ENCODE measurements at places on chromosomes 3 and 15.

- peak; percentile 65 for DNase-seq
Observed at GRCh38 chr3:186277268-186277909, 84.6 kb downstream of the DGKG start.

GRCh38 chr15:66138096-66138783 is 115.3 kb downstream of the MEGF11 start:
- DNase-seq, result no peak

GRCh38 chr3:134066158-134066541 is 36.4 kb upstream of the SLCO2A1 start:
- no peak for DNase-seq

DNA sequence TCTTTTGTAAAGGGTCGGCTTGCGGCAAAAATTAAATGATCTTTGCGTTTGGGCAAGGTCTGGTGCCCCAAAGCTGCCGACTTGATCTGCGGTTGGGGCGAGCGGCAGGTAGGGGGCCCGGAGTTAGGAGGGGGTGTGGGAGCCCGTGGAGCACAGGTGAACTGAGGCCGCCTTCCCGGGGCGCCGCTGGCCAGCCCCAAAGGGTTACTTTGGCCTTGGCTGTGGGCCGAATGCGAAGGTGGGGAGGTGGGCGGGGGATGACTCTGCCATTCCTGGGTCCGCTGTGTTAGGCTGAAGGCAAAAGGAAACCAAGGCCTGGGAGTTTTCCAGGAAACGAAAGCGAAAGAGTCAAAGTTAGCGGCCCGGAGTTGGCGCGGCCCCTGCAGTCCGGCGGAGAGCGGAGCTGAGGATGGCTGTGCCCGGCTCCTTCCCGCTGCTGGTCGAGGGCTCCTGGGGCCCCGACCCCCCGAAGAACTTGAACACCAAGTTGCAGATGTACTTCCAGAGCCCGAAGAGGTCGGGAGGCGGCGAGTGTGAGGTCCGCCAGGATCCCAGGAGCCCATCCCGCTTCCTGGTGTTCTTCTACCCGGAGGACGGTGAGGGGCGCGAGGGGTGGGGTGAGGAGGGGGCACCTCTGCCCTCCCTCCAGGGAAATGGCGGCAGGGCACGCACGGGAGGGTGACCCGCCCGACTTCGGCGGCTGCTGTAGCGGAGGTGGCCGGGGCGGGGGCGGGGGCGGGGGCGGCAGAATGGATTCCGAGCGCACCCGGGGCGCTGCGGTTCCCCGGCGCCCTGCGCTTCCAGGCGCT is at the start of gene PARP14:
TSS of gene PARP14 (plus strand) at position 365 of the 809 bp plus-strand sequence. CDS start at position 410, 45 bp downstream.
- DNase-seq, result no peak

DNA sequence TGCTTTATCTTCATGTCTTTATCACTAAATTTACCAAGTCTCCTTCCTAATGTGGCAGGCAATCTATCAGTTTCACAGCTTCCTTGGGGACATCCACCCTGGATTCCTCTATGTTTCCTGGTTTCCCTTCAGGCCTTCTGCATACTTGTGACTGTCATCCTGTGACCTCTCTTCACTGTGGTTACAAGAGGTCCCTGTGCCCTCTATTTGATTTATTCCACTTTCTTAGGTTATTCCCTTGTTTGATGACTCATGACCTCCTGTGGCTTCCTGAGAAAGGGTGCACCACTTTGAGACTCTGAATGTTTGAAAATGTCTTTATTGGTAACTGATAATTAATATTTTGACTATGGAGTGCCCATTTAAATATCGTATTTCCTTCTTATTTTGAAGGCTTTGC is 60.5 kb upstream of the KY start:
- DNase-seq, result no peak

DNA sequence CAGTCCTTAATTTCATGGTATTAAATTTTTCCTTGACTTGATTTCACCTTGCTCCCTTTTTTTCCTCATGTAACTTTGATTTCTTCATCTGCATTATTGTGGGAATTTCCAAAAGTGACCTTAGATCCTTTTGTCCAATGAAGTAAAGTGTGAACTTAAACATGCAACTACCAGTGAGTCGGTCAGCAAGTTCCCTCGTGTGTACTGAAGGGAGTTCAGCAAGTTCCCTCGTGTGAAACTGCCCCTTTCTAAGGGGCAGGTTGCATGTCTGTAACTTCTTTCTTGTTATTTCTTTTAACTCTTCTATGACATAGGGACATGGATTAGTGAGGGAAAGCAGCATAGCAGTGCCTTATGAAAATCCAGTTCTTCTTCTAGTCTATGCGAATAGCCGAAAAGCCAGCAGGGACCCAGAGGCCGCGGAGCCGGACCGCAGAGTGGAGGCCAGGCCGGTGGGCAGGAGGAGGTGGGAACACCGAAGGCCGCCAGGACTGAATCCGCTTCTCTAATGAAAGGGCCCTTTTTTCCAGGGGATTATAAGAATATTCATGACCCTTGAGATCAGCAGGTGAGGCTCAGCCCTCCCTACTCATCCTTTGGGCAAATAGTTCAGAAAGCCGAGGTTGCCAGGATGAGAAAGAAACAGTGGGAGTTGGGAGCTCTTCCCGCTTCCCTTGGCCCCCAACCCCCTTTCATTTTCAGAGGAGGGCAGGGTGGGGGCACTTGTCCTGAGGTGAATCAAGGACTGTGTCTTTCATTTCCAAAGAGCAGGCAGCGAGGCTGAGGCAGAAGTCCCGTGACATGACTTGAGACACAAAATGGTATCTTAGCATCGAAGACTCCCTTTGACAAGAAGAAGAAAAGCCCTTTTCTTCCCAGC is 117.5 kb downstream of the OPA1 start:
- DNase-seq, result no peak

DNA sequence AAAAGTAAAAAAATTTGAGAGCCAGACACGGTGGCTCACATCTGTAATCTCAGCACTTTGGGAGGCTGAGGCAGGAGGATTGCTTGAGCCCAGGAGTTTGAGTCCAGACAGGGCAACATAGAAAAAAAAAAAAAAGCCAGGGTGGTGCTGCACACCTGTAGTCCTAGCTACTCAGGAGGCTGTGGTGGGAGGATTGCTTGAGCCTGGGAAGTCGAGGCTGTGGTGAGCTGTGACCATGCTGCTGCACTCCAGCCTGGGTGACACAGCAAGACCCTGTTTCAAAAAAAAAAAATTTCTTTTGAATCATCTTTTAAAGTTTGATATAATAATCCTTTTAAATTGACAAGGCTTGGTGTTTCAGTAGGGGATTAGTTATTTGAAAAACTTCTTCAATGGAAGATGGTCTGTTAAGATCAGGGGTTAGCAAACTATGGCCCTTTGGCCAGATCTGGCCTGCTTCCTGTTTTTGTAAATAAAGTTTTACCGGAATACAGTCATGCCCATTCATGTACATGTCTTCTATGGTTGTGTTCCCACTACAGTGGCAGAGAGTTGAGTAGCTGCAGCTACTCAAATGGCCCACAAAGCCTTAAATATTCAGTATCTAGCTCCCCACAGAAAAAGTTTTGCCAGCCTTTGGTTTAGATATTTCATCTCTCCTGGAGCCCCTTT is 28.9 kb downstream of the CDAN1 start:
- DNase-seq, result no peak

DNA sequence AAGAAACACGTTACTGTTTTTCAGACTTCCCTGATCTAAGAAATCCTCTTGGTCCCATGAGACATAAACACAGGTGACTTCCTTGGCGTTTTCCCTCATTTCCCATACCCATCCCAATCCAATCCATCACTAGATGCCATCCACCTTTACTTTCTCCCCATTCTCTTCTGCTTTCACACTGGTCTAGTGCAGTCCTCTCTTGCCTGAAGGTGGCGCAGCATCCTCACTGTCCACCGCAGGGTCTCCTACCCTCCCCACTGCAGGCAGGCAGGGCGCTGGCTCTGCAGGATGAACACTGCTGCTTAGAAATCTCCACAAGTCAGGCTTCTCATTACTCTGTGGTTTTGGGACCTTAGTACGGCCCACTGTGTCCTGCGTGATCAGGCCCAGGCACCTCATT is 58.2 kb downstream of the RAB7A start:
- DNase-seq, result peak; percentile 84

GRCh38 chr3:160183345-160184076 is 41.7 kb upstream of the C3orf80 start:
- no peak for DNase-seq

- no peak for DNase-seq
Observed at GRCh38 chr3:42894698-42895579, 11.0 kb upstream of the ZNF662 start.

DNA sequence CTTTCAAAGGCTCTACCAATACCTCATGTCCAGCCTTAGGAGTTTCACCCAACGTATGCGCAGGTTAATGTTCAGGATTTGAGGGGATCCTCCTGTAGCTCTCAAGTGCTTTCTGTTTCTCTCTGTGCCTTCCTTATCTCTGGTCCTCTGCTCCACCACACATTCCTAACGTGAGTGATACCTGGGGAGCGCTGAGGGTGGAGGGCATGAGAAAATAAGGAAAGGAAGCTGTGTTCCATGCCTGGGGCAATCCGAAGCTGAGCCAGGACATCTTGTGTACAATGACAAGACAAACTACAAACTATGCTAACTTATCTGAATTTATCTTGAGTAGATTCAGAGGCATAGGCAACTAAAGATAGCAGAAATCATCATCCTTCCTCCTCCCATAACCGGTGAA is 136.4 kb downstream of the SST start:
- DNase-seq, result no peak

- DNase-seq, result no peak
Observed at GRCh38 chr3:178850450-178851190, 221.0 kb downstream of the ZMAT3 start.

DNA sequence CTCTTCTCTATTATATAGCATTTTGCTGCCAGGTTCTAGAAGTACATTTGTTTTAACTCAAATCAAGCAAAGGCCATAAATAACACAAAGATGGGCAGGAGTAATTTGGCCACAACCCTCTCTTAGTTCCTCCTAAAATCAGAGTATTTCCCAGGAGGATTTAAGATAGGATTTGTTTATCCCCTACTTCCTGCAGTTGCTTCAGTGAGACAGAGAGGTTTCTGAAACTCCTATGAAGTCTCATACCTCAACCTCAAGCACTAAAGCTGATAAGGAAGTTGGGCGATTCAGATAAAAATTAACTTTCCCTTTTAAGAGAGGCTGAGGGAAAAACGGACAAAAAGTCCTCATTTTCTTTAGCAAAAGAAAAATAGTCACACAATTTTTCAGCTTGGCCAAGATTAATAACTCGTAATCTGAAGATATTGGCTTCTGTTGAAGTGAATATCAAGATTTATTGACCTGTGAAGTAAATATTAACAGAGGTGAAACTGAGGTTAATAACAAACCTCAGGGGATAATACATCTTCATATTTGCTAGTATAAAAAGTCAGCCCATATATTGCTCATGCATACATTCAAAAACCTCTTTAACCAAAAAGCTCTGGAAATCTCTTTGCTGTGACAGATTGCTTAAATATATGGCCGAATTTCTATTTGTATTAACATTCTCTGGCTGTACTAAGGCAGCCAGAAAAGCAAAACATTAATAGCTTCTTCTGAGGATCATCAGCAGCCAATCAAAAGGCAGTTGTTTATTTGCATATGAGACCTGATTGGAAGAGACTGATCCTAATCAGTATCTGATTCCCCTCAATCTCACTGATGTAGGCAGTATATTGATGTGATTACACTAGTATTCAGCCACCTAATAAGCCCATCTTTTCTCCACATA is 90.6 kb upstream of the GADL1 start:
- peak; percentile 21 for DNase-seq

DNA sequence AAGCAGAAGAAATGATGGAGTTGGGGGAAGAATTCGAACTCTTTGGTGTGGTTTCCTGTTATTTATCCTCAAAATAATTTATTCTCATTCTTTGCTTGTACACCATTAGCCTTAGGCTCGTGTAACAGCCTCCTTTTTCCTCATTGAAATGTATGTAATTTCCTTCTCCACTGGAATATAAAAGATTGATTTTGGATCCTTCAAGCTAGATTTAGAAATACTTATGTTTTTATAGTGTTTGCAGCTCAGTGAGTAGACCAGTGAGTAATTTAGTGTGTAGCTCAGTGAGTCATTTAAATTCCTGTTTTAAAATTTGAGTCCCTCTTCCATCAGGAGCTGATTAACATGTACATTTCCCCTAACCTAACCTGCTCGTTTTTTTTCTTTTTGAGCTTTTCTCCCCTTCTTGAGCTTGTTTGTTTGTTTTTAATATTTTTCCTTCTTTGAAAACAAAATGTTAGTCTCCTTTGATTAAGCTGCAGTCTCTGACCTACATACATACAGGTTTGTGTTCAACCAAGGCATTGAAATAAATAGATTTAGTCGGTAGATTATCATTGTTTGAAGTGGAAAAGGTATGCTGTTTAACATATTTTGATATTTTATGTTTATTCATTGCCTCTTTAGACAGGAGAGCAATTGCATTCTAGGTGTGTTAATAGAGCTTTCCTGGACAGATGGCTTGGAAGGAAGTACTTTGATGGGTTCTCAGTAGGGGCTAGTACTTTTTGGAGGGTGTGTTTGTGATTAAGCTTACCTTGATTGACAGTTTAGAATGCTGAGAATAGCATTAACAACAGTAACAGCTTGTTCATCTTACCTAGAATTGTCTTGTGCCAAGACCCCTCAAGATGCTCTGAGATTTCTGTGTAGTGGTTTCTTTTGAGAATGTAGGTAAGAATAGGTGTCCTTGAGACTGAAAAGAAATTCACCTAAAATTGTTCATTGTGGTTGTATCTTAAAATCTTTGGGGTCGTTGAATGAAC is 5.9 kb downstream of the USP3 start:
- DNase-seq, result peak; percentile 94

GRCh38 chr3:179729086-179729485 is 76.2 kb downstream of the USP13 start:
- DNase-seq, result peak; percentile 99

DNA sequence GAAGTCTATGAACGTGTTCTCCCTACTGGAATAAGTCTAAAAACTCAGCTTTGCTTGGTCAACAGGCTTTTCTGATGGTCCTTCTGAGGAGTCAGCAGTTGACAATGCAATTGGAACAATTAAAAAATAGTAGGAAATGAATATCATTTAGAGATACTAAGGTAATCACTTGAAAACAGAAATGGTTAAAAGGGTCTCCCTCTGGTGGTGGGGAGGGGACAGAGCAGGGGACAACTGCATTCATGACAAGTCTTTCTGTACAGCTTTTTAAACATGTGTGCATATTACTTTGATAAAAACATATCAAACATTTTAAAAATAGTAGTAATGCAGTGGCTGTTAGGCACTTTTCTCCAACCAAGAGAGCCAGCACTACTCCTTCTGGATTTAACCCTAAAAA is 119.9 kb upstream of the FHIT start:
- DNase-seq, result peak; percentile 49

GRCh38 chr15:93414576-93415231 is 325.7 kb upstream of the RGMA start:
- DNase-seq, result no peak

DNA sequence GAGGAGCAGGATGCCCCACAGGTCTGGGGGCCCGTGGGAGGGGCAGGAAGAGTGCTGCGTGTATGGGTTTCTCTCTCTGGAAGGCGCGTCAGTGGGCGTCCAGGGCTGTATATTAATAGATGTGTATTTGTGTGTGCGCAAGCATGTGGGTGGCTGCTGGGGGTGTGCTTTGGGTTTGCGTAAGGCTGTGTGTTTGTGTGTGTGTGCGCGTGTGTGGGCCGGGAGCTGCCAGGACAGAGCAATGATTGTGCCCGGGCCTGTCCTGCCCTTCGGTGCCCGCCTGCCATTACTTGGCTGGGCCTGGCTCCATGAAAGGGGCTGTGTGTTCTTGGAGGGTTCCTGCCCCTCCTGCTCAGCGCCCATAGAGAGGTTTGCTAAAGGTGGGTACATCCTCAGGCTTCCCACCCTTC is 16.3 kb downstream of the CSPG4 start:
- DNase-seq, result no peak
